ENCODE measurements at places on chromosomes 3 and 15.

- no peak for DNase-seq
These were observed 143.6 kb downstream of the OTOL1 start for GRCh38 chr3:161640181-161640580.

- DNase-seq = no peak
These were observed 4.5 kb downstream of the NDUFB5 start for GRCh38 chr3:179608931-179609720.

GRCh38 chr3:163768048-163768447 lies 1310.2 kb downstream of the SI start:
- no peak for DNase-seq

DNA sequence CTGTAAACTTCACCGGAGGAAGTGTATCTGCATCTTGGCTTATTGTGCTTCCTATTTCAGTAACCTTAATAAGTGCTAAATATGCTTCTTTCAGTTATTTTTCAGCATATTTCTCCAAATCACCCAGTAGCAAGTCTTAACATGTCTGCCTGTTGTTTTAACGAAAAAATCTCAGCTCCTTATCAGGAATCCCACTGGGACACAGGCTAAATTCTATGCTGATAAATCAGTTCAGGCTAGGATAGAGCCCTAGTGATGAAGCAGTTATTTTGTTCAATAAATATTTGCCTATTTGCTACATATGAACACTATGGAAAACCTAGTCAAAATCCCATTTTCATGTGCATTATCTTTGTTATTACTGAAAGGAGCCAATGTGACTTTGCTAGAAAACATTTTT lies 8.2 kb upstream of the MITF start:
- no peak for DNase-seq

- DNase-seq = no peak
These were observed 1.5 kb downstream of the TRPC1 start for GRCh38 chr3:142725357-142725739.

DNA sequence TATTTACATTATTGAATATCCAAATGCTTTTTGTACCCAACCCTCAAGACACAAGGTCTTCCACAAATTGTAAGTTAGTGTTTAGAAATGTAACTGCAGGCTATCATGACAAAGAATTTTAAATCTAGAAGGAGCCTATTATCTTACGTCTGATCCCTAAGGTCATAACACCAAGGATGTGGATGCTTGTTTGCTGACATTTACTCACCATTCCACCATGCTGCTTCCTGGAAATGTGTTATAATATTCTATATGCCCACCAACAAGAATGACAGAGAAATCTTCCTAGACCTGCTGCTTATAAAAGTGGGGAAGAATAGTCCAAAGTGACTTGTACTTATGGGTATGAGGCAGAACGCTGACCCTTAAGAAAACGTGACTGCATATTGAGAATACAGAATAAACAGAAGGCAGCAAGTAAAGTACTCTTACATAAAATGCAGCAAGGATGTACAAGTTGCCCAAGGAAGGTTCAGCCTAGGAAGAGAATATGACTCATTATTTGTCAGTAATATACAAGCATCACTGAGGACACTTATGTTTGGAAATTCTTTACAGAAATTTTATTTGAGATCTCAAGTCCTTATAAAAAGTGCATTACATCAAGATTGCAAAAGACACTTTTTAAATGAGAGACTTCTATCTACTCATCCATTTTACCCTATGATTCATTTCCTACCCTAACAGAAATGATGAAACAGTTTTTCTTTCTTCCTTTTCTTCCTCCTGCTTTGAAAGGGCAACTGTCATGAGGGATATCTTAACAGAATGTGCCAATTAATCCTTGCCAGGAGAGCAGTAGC lies 59.6 kb downstream of the ESYT3 start:
- DNase-seq = no peak

DNA sequence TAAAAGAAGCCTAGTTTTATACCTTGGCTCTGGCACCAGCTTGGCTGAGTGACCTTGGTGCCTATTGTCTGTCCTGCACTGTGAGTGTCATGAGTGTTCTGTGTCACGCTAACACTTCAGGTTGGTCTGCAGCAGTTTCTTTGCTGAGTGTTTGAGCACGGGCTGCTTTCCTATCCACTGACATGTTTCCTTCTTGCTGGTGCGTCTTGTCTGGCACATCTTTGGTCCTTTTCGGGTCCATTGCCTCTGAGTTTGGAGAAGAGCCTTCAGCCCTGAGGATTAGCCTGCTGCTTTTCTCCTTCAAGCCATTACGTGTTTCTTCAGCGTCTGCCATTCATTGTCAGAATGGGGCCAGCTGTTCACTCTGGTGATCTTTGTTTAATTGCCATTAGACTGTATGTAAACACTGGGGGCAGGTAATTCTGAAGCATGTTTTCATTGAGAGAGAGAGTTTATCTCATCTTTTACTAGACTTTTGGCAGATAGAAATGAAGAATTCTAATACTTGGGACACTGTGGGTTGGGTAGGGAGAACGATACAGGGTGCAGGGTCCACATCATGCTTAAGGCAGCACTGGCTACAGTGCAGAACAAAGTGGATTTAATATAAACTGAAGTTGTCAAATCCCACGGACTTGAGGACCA lies 55.5 kb downstream of the LRRC28 start:
- no peak for DNase-seq

- DNase-seq = no peak
These were observed 74.0 kb downstream of the HERC1 start for GRCh38 chr15:63759752-63760151.

GRCh38 chr15:38002883-38003477 lies 68.5 kb downstream of the TMCO5A start:
- no peak for DNase-seq

DNA sequence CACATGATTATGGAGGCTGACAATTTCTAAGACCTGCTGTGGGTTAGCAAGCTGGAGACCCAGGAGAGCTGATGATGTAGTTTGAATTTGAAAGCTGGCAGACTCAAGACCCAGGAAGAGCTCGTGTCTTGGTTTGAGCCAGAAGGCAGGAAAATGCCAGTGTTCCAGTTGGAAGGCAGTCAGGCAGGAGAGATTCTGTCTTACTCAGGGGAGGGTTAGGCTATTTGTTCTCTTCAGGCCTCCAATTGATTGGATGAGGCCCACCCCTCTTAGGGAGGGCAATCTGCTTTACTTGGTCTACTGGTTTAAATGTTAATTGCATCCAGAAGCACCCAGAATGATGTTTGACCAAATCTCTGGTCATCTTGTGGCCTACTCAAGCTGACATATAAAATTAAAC lies 40.4 kb upstream of the IGF2BP2 start:
- DNase-seq = no peak

DNA sequence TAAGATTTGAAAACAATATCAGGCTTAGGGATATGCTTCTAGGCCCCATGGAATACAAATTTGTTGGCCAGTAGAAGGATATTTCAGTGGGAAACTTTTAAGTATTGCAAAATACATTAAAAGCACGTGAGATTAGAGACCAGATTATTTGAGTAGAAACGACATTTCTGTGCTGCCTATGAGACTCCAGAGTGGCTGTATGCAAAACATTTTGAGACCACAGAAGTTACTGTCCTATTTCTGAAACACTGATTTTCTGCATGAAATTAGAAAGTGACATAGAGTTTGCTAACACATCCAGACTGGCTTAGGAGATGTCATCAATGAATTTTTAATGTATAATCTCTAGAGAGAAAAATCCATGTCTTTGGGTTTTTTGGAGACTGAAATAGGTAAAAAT lies 99.8 kb downstream of the KCNH8 start:
- no peak for DNase-seq

DNA sequence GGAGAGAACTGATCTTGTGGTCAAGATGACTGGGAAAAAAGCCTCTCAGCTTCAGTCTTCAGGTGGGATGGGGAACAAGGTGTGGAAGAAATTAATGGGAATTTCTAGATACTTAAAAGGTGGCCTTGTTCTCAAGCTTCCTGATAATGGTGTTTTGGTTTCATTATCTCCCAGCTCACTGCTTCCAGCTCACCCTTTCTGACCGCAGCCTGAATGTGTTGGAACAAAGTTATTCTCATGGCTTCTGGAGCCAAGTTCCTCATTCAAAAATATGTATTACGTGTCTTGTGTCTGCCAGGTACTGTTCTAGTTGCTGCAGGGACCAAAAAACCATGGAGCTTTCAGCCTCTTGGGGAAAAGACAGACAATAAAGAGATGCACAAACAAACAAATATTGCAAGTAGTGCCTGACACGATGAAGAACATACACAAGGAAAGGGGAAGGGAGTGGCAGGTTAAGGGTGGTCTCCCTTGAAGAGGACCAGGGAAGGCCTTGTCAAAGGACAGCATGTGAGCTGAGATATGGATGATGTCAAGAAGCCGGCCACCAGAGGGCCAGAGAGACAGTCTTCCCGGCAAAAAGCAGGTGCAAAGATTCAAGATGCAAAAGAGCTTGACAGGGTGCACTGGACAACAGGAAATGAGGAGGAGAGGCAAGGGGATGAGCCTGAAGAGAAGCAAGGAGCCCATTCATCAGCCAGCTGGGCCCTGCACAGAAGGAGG lies 35.5 kb downstream of the ARRDC4 start:
- no peak for DNase-seq

GRCh38 chr15:60568301-60568742 lies 89.4 kb upstream of the ICE2 start:
- no peak for DNase-seq

DNA sequence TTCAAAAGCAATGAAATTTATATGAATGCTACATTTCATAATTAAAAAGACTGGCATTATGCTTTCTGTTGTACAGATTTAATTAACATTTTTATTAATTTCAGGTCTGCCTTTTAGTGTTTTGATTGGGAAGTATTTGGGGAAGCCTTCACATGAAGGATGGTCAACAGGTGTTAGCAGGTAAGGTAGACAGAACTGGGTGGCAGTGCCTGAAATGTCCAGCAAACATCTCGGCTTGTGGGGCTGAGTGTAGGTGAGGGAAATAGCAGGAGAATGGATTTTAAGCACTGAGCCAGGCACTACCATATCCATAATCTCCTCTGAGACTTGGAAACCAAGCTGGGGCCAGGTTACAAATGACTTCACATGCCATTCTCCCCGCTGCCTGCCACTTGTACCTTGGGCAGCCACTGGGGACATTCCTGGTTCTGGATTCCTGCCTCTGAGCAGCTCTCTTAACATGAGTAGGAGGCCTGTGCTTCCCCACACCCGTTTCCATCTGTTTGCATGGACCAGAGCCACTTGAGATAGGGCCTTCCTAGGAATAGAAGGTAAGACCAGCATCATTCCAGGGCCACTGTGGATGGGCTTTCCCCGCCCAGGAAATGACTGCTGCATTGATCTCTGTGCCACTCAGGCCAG lies 125.9 kb upstream of the HES1 start:
- DNase-seq = no peak

- DNase-seq = no peak
These were observed 358.4 kb upstream of the NR2F2 start for GRCh38 chr15:95972041-95972553.

GRCh38 chr15:52021128-52021671 lies 2.2 kb downstream of the MAPK6 start:
- DNase-seq = peak; percentile 46

- no peak for DNase-seq
These were observed at the start of gene ANKRD34C for GRCh38 chr15:79282371-79283251. Gene ANKRD34C, plus strand, starts transcription at chr15:79282722. Its CDS starts 10,563 bp downstream, at chr15:79293285.

GRCh38 chr3:153127788-153128187 lies 34.2 kb upstream of the RAP2B start:
- no peak for DNase-seq

- no peak for DNase-seq
These were observed 280.0 kb downstream of the IGSF11 start for GRCh38 chr3:118754406-118755252.

DNA sequence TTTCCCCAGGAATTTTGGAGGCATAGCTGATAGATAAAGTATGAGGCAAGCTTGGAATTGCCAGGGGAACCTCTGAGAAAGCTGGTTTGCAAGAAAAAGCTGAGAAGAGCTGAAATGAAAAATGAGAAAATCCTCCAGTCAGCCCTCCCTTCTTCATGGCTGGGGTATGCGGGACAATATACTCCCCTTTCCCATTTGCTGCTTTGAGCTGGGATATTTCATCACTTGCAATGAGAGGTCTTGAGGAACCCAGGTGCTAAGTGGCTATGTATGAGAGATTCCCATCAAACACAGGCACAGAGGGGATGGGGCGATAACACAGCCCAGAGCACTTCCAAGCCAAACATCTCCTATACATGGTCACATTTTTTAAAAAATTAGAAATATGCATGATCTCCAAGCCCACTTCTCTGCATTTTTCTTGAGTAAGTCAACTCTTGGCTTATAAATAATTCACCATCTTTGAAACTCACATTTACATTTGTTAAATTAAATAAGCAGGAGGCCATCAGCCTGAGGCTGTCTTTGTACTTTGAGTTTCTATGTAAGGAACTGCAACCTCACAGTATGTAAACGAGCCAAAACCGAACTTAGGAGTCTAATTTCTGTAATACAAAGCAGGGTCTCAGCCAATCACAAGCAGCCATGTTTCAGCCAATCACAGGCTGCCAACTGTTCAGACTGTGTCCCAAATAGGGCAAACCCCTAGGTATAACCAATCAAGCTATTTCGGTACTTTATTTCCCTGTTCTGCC lies 983.6 kb upstream of the NR2F2 start:
- no peak for DNase-seq

DNA sequence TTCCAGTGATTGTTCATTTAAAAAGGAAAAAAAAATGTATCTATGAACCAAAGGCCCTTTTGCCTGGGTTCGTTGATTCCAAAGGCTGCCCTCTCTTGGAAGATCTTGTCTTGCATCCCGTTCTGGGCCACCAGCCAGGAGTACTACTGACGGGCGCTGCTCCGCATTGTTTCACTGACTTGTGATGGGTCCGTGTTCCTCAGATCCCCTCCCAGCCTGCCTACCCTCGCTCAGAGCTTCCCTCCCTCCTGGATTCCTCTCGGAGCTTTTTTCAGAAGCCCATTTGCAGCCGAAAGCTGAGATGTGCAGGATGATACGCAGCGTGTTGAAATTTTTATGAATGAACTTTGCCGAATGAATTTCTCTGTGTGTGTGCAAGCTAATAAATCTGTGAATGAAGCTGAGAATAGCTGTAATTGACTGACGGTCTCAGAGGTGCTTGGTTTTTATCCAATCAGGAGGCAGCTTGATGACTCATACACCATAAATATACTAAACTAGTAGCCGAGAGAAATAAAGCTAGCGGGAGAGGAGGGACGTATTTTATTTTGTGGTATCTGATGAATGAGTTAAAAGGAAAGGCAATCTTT lies at the start of gene SHC4:
TSS of gene SHC4 (minus strand) at position 396 of the 590 bp plus-strand sequence. CDS start 904 bp downstream, outside the sequence.
- DNase-seq = no peak

DNA sequence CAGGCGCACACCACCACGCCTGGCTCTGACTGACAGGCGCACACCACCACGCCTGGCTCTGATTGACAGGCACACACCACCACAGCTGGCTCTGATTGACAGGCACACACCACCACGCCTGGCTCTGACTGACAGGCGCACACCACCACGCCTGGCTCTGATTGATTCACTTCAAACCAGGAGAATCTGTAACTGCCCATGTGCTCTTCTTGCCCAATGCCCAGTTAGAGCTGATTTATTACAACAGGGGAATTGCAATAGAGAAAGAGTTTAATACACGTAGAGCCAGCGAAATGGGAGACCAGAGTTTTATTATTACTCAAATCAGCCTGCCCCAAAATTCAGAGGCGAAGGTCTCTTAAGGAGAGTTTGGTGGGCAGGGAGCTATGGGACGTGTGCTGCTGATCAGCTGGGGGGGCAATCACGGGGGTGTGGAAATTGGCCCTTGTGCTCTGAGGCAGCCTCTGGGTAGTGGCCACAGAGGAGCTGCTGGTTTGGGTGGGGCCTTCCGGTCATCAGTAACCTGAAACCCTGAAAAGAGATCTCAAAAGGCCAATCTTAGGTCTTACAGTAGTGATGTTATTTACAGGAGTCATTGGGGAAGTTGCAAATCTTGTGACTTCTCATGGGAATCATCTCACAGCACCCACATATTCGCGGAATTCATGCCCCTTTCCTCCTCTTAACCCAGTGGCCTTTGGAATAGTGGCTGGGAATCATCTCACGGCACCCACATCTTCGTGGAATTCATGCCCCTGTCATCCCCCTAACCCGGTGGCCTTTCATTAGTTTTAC lies 63.8 kb upstream of the TFRC start:
- no peak for DNase-seq

Data from activated CD4-positive, CD25-positive, alpha-beta regulatory T cell treated with anti-CD3 and anti-CD28 coated beads, Interleukin-2, amount 50 U/mL, for 72 hours (primary cell).